ENCODE measurements at places on chromosomes 2 and 18.

- no peak for DNase-seq
Measured at GRCh38 chr2:113858764-113859163, 31.1 kb upstream of the ACTR3 start.

DNA sequence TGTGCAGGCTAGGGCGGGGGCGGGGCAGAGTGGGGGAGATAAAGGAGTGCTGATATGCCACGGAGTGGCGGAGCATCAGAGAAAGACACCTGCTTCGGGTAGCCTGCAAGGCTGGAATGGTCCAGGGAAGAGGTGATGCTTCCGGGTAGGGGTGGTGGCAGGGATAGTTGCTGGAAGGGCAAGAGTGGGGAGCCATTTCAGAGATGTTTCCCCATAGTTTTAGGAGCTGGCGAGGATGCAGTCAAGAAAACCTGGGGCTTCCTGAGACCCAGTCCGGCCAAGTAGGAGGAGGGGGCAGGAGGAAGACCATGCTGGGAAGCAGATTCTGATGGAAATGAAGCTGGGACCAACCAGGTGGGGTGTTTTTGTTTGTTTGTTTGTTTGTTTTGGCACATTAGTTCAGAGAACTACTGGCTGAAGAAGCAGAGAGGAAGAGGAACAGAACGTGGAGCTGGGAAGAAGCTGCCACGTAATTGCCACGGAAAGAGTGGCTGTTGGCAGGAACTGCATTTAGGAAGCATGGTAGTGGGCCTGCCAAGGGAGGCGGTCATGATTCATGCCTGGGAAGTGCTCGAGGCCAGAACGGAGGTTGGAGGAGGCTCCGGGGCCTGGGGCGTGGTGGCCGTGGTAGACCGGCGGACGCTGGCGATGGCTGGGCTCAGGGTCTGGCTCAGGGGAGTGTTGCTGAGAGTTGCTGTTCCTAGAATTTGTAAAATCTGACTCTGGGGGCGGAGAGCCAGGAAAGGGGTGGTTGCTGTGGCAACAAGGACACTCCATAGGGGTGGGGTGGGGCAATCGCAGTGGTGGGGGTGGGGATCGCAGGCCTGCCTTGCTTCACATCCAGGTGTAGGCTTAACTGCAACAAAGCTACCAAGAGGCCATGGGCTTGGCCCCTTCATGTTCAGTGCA, 8.6 kb upstream of the INPP5D start:
- DNase-seq = no peak

DNA sequence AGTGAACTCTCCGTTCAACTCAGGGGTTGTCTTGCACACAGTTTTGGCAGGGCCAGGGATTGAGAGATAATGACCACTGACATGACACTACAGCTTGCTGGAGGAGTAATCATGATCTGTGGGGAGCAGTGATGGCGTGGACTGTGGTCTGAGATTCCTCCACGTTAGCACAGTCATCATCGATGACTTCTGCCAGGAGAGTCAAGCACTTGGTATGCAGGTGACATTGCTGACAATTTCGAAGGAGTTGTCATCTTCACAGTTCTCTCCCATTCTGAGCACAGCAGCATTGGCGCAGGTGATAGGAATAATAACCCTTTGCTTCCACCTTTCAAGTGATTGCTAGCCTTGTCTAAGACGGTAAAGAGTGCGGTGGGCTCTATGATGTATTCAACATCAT, 79.8 kb downstream of the SGPP2 start:
- no peak for DNase-seq

DNA sequence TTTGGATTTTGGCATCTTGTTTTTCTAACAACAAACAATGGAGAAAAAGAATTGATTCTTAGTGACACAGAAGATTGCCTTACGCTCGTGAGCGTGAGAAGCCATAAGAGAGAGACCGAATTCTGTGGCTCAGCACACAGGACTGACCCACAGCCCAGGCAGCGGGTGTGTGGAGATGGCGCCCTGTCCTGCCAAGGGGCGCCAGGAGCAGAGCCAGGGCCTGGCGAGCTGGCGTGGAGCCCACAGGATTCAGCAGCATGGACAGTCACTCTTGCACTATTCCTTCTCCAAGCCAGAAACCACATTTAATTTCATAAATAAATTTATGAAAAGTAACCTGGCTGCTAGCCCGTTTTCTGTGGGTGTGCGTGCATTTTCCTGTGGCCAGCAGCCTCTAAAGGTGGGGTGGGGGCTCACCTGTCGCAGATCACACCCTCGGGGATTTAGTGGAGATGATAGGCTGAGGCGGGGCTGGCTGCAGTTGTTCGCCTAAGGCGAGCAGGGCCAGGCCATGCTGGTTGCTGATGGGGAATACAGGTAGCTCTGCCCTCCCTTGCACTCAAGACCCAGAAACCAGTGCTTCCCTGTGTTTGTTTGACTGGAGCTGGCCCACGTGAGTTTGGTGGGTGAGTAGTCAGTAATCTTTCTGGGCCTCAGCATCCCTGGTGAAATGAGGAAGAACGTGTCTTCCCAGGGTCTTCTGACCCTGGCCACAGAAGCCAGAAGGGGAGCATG, 46.2 kb downstream of the FAM168B start:
- DNase-seq = no peak

GRCh38 chr2:236855176-236855865, 230.4 kb upstream of the COPS8 start:
- DNase-seq = no peak

DNA sequence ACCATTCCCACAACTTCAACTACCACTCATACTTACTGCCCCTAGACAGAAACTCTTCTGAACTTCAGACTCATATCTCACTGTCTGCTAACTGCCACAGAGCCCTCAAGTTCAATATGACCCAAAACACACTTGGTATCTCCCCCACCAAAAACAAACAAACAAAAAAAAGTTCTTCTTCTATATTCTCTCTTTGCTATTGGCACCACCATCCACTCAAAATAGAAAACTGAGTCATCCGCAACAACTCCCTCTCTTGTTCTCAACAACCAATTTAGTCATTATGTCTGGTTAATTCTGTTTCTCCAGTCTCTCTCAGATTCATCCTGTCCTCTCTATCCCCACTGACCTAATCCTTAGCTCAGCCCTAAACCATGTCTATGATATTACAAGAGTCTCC, 7.2 kb upstream of the DCTN1 start:
- no peak for DNase-seq
